Stimulated activated CD8-positive, alpha-beta memory T cell treated with anti-CD3 and anti-CD28 coated beads, Interleukin-7, amount 100 ng/mL, for 4 hours (primary cell): ENCODE measurements at places on chromosomes 3 and 15.

DNA sequence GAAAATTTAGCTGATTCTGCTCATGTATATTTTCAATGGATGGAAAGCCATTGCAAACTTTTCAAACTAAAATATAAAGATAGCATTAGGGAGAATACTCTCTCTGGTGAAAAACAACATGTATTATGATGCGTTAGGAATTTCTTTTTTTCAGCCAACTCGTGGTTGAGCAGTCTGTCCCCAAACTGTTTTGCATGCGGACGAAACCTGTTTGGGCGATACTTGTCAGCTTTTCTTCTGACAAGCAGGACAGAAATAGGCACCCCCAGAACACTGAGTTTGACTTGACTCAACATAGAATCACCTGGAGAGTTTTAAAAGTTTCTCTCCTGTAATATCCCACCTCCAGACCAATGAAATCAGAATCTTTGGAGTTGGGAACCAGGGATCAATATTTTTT lies 417.5 kb upstream of the TPRG1 start:
- no peak for DNase-seq

DNA sequence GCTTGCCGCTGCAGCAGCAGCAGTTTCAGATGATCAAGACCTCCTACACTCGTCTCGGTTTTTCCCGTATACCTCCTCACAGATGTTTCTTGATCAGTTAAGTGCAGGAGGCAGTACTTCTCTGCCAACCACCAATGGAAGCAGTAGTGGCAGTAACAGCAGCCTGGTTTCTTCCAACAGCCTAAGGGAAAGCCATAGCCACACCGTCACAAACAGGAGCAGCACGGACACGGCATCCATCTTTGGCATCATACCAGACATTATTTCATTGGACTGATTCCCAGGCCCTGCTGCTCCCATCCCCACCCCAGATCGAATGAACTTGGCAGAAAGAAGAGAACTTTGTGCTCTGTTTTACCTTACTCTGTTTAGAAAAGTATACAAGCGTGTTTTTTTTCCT lies 17.6 kb downstream of the CALML4 start:
- no peak for DNase-seq

DNA sequence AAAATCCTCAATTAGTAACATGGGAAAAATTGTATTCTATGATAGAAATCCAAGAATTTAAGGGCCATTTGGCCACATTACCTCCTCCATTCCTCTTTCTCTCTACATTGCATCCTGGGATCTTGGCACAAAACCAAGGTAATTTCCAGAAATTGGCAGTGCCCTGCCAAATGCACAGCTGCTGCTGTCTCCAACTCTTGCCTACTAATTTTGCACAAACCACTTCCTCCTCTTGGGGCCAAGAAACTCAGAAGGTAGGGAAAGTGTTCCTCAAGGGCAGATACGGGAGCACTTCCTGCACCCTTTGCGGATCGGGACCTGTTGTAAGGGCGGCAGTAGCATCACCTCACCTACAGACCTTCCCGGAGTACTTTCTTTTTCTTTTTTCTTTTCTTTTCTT lies 57.8 kb downstream of the MAP3K13 start:
- DNase-seq: no peak

DNA sequence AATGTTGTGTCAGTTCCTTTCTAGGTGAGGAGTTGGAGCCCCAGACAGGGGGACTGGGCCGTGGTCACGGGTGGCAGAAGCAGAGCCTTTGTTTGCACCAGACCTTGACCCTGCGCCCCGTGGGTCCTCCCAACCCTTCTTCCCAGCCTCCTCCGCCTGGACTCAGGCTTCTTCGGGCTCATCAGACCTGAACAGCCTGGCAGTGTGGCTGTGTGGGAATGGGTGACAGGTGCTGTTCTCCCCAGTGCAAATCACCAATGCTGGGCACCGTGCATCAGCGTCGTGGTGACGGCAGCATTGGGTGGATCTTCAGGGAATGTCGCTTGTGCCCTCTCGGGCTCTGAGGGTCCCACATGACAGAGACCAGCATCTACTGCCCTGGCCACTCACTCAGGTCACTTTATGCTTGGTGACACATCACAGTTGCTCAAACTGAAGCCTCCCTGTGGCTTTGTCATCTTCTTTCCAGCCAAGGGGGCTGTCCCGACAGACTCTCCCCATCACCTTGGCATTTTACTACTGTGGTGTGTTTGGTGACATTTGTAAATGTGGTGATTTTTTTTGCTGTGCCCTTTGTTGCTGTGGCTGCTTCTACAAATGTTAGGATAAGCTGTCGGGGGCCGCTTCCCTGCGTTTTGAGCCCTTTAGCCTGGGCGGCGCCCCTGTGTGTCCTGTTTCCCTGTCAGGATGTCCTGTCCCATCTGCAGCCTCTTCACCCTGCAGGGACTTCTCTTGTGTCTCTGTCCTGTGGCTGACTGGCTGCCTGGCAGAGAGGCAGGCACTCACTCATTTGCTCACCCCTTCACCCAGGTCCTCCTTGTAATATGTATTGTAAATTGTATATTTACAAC lies 14.5 kb downstream of the APBA2 start:
- DNase-seq: no peak

- no peak for DNase-seq
Observed at GRCh38 chr15:35186346-35186745, 101.3 kb upstream of the NANOGP8 start.

DNA sequence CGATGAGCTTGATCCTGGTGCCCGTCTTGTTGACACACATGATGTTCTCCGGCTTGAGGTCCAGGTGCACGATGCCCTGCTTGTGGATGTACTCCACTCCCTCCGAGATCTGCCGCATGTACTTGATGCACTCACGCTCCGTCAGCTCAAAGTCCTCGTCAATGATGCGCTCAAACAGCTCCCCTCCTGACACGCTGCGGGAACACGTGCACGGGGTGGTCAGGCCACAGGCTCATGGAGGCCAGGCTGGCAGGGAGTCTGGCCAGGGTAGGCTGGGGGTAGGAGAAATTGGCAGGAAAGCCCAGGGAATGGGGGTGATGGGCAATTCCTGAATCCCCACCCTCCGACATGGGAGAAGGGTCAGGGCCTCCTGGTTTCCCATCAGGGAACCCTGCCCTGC lies 55.5 kb upstream of the HACD2 start:
- no peak for DNase-seq
